ENCODE measurements at places on chromosomes 13 and 19.

DNA sequence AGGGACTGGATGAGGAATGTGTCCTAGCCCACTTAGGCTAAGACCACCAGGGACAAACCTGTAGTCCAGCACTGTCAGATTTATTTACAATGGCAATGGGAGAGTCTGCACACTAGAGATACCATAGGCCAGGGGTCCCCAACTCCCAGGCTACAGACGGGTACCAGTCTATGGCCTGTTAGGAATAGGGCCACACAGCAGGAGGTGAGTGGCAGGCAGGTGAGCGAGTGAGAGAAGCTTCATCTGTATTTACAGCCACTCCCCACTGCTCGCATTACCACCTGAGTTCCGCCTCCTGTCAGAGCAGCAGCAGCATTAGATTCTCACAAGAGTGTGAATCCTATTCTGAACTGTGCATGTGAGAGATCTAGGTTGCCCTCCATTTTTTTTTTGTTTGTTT lies 2.4 kb downstream of the THAP8 start:
- no peak for DNase-seq

DNA sequence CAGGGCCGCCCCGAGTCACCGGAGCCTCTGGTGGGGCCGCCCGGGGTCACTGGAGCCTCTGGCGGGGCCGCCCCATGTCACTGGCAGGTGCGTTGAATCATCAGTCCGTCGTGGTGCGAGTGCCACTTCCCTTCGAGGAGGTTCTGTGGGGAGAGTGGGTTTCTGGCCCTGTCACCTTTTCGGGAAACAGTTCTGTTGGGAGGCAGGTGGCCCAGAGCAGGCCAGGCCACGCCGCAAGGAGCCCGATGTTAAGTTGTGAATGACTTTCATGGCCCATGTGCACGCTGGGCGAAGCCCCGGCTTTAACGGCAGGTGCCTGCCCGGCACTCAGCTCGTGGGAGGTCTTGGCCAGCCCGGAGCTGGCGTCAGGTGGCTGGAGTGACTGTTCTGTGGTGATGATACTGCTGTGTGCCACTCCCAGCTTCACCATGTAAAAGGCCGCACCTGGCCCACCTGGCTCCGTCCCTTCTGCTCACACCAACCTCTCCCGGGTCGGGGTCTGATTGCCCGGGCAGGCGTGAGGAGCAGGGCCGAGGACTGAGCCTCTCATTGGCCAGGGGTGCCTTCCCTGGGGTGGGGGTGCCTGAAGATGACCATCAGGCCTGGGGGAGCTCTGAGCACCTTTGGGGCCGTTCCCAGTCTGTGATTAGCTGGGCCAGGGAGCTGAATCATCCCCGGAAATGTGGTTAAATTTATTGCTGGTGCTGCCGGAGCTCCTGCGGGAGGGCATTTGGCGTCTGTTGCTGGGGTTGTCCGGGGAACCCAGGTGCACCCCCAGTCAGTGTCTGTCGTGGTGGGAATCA lies 29.2 kb downstream of the CSNK1G2 start:
- DNase-seq: no peak

DNA sequence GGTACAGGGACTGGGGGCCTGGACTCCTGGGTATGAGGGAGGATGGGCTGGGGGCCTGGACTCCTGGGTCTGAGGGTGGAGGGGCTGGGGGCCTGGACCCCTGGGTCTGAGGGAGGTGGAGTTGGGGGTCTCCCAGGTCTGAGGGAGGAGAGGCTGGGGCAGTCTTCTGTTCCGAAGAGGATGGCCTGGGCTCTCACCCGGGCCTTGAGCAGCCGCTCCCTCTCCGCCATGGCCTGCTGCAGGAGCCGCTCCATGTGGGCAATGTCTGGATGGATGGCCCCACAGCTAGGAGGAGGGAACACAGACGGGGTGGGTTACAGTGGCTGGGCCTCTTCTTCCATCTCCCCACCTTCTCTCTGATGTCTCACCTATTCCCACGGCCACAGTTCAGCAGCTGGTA lies 18.1 kb downstream of the PHLDB3 start:
- DNase-seq: no peak

DNA sequence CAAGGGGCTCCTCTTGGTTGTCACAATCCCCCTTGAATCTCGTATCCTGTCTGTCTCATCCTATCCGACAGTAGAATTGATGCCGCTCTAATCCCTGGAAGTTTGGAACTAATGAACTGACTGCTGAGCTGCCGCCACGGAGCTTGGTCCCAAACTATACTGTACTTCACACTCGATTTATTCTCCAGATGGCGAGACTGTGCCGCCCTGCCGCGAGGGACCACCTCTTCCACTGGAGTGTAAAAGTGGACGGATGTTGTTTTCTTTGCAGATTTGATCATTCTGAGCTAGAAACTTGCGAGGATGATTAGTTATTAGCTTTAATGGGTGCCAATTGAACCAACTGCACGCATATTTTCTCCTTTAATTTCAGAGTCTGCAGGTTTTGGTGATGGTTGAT lies 117.2 kb downstream of the ZIC5 start:
- DNase-seq: no peak

DNA sequence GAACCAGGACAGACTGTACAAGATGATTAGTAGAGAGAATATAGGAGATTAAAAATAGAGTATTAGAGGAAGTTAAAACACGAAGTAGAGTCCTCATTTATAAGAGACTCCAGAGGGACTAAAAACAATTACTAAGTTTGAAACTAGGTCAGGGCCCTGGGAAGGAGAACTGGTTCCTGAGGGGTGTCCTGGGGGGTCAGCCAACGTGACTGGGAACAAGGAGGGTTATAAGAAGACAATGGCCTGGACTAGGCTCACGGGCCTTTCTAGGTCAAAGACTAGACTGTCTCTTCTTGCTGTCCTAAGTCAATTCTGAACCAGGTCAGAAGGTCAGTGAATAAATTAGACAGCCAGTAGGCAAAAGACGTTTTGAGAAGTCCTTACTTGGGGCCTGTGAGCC lies 165.3 kb downstream of the IER2 start:
- no peak for DNase-seq

DNA sequence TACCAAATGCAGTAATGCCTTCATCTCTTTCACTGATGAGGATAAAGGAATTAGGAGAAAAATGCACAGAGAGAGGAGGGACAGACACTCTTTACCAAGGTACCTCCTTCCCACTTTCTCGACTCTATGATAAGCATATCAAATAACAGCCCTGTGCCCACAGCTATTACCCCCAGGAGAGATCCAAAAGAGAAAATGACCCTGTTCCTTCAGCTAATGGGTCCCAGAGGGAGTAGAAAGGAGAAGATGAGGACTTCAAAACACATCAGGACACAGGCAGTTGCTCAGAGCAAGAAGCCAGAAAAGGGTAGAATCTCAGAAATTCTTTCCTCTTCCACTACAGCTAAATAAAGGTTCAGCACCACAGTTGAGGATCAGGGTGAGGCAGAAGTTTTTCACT lies 80.6 kb downstream of the ABCC4 start:
- no peak for DNase-seq

- DNase-seq: no peak
Measured at GRCh38 chr13:52599037-52599847, 43.0 kb upstream of the HNRNPA1L2 start.

DNA sequence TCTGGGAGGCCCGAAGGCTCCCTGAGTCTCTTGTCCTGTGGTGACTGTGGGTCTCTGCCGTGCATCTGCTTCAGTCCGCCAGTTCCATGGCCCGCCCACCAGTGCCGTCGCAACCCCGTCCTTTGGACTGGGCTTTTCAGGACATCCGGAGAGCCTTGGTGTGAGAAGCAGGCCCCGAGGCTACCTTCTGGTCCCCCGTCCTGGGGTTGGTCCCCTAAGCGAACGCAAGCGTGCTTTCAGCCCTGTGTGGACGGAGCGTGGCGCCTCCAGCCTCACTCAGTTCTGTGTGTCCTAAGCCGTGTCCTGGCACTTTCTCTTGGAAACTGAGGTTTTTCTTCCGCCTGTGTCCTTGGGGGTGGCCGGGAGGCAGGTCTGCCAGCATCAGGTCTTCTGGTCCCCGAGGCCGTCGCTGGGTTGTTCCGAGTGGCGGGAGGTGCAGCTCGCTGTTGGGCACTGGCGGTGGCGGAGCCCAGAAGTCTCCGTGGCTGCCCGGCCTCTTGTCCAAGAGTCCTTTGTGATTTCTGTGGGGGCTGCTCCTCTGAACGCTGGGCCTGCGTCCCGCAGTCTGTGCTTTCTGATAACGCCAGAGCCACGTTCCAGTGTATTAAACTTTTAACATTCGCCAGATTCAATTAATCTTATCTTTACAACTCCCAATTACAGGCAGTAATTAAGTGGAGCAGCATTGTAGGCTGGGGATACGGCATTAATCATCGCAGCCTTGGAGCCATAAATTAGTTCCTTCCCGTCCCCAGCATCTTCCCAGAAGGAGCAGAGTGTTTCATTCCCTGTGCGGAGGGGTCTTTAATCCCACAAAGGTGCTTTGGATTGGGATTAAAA lies 99.5 kb downstream of the KDM4B start:
- no peak for DNase-seq

DNA sequence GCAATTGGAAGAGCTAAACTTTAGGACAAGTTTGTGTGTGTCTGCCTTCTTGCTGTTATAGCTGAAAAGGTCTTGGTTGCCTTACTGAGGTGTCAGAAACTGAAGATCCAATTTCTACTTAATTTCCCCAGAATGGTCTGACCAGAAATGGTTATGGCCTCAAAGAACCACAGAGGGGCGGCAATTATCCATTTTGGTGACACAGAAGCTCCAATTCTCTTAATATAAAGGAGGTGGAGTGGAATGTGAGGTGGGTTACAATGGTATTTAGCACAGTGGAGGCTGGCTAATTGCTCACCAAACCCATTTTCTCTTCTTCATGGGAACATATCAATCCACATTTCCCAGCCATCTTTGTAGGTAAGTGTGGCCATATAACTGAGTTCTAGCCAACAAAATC lies 1157.2 kb downstream of the OLFM4 start:
- DNase-seq: no peak

GRCh38 chr19:41932720-41933332 lies 4.6 kb upstream of the ERFL start:
- no peak for DNase-seq

GRCh38 chr13:106205871-106206270 lies 329.6 kb downstream of the EFNB2 start:
- DNase-seq: no peak

GRCh38 chr19:58385891-58386575 lies 1.0 kb upstream of the RPS5 start:
- DNase-seq: no peak

DNA sequence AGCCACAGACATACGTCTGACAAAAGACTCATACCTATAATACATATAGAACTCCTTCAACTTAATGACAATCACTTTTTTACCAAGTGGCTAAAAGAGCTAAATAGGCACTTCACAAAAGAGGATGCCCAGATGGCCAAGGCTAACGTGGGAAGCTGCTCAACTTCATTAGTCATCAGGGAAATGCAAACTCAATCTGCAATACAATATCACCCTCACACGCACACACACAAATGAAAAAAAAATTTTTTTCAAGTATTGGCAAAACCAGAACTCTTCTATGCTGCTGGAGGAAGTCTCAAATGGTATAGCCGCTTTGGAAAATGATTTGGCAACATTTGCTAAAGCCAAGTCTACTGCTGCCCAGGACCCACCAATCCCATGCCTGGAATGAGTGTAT lies 14.6 kb upstream of the DNMT1 start:
- no peak for DNase-seq

DNA sequence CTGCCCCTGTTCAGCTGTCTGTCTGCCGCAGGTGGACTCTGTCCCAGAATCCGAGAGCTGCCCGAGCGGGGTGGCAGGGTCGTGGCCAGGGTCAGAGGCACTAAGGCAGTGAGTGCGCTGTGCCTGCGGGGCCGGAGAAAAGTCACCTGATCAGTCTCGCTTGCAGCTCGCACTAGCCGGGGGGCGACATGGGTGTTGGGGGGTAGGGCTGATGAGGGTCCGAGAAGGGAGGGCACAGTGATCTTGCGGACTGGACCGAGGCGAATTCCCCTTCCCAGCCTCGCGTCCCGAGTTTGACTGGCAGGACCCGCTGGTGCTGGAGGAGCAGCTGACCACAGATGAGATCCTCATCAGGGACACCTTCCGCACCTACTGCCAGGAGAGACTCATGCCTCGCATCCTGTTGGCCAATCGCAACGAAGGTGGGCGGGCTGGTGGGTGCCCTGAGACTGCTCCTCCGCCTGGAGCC lies 627 bp downstream of the GCDH start:
- DNase-seq: no peak

DNA sequence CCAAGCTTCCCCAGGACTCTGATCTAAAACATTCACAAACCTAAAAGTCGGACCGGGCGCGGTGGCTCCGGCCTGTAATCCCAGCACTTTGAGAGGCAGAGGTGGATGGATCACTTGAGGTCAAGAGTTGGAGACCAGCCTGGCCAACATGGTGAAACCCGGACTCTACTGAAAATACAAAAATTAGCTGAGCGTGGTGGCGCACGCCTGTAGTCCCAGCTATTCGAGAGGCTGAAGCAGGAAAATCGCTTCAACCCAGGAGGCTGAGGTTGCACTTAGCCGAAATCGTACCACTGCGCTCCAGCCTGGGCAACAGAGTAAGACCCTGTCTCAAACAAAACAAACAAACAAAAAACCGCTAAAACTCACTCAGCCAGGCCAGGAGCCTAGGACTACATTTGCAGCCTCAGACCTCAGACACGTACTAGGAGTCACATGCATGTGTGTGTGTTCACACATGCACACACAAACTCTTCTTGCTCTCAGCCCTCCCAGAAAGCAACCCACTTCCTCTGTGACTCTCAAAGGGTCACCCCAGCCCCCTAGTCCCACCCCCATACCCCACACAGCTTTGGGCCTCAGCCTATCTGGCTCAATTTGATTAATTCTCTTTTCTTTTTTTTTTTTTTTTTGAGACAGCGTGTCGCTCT lies 704 bp upstream of the NOTCH3 start:
- DNase-seq: no peak
